ENCODE measurements at places on chromosomes 5 and 9. TPM values are rescaled to one million over a fixed set of nuclear protein-coding genes. Genes with fewer than 3 reads are reported as not detected.
A peak's percentile ranks its signal among the peaks of the same experiment; 100 is the strongest.

GRCh38 chr5:43514471-43514815, 505 bp downstream of the C5orf34 start:
- peak overlapping the region; percentile 89 for H3K4me3 ChIP-seq
- no peak for DNase-seq
- peaks cover 28% of the 10 kb centered on the region for H3K4me1 ChIP-seq
- peak overlapping the region; percentile 99 for H3K27ac ChIP-seq

- H3K36me3 ChIP-seq = peaks cover 2% of the 10 kb centered on the region
- no peak overlapping the region for H3K27ac ChIP-seq
- no peak overlapping the region for H3K4me3 ChIP-seq
- peaks cover 28% of the 10 kb centered on the region for H3K4me1 ChIP-seq
Observed at GRCh38 chr9:125517577-125517976, 189.4 kb downstream of the MAPKAP1 start.

DNA sequence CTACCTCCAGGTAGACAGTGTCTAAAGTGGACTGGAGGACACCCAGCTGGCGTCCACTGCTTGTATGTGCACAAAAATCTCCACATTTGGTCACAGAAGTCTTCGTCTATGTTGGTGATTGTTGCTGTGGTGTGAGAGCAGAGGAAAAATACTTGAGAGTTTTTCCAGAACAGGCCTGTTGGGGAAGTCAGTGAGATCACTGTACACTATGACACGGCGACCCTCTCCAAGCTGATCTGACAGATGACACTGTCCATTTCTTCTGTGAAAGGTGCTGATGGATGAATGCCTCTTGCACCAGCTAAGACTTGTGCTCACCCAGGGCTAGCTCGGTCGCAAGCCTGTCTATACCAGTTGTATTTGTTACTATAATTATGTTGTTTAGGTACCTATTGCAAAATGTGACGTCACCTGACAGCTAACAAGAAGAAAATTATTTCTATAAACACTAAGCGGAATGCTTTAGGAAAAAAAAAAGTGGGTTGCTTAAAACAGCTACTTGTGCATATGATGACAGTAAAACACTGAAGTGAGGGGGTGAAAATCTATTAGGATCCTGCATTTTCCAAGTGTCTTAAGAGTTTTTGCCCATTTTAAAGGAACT, 142.3 kb downstream of the ROR2 start:
- H3K27me3 ChIP-seq = no peaks in the 10 kb centered on the region
- H3K36me3 ChIP-seq = no peaks in the 10 kb centered on the region
- H3K4me1 ChIP-seq = peaks cover 46% of the 10 kb centered on the region
- DNase-seq = no peak

- no peak overlapping the region for H3K27ac ChIP-seq
- H3K27me3 ChIP-seq = no peaks in the 10 kb centered on the region
- no peaks in the 10 kb centered on the region for H3K4me1 ChIP-seq
- no peaks in the 10 kb centered on the region for H3K36me3 ChIP-seq
- no peak for DNase-seq
- H3K4me3 ChIP-seq = no peak overlapping the region
Observed at GRCh38 chr9:72422214-72422613, 57.2 kb upstream of the ZFAND5 start.

PROB1 gene
- 1.6 TPM for total RNA-seq

TAF11L5 gene
- total RNA-seq = not detected

ITGA2 gene
- total RNA-seq = 0.44 TPM
